ENCODE measurements at places on chromosomes 3 and 15.

DNA sequence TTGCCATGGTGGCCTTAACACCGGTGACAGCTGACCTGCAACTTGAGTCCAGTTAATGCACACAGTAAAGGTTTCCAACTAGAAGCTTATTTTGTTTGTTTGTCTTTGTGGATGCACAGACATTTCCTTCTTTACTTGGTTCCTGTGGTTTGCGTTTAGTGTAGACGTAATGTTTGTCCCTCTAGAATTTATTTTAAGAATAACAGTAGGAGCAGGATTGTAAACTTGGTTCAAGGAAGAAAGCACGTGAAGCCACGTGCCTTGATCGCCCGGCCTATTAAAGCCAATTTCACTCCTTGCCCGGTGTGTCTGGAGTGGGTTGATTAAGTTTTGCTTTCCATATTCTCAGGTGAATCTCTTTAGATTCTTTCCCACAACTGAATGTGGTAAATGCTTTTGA lies 263.2 kb upstream of the C2CD4B start:
- DNase-seq = no peak

GRCh38 chr3:118949113-118949760 lies 85.4 kb downstream of the IGSF11 start:
- no peak for DNase-seq

- DNase-seq = no peak
Measured at GRCh38 chr3:30004481-30004880, 601.9 kb upstream of the TGFBR2 start.

GRCh38 chr15:38671675-38672254 lies 107.2 kb upstream of the RASGRP1 start:
- DNase-seq = no peak

GRCh38 chr3:83971666-83972065 lies 987.1 kb upstream of the CADM2 start:
- DNase-seq = no peak

Measured in SK-N-MC (cell line).